ENCODE measurements at places on chromosomes 11 and 22.

GRCh38 chr11:77036398-77036797 lies 2.2 kb downstream of the B3GNT6 start:
- DNase-seq: no peak

DNA sequence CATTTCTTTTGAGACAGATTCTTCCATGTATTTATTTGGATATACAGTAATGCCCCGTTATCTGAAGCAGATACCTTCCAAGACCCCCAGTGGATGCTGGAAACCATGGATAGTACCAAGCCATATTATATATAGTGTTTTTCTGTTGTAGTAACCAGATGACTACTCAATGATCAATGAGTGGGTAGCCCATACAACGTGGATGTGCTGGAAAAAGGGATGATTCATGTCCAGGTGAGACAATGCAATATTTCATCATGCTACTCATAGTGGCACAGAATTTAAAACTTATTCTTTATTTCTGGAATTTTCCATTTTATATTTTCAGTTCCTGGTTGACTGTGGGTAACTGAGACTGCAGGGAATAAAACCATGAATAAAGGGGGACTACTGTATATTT lies 427.5 kb downstream of the METTL15 start:
- DNase-seq: no peak

- no peak for DNase-seq
These were observed 7.6 kb downstream of the TRIM66 start for GRCh38 chr11:8674859-8675258.

DNA sequence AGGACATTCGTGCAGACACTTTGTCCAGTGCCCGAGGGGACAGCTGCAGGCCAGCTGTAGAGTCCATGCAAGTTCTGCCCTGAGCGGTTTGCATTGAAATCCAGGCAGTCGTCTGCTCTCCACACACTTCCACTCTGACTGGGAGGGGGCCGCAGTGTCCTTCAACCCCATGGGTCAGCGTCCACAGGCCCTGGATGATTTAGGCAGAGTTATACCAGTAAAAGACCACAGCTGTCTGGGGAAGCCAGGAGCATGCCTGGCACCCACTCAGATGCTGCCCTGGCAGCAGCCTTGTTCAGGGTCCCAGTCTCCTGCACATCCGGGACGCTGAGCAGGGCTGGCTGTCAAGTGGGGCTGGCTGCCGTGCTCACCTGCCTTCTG lies 26.5 kb downstream of the KRTAP5-5 start:
- DNase-seq: no peak

- DNase-seq: no peak
These were observed 3.2 kb downstream of the PPP6R3 start for GRCh38 chr11:68463714-68464113.

GRCh38 chr11:62930157-62930556 lies 9.0 kb upstream of the CHRM1 start:
- DNase-seq: no peak

DNA sequence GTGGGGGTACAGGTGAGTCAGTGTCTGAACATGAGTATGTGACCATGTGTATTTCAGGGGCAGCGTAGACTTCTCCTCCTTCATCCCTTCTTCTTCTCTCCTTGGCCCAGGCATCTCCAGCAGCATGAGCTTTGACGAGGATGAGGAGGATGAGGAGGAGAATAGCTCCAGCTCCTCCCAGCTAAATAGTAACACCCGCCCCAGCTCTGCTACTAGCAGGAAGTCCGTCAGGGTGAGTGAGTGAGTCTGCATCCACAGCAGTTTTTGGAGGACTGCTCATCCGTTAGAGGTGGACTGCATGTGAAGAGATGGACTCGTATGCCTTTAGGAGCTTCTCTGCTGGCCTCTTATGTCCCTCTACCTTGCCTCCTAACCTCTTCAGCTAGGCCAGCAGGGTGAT lies 15.6 kb downstream of the TUB start:
- DNase-seq: no peak

- DNase-seq: no peak
These were observed 52.0 kb downstream of the RELT start for GRCh38 chr11:73428227-73428626.

GRCh38 chr22:40498420-40499208 lies 128.2 kb downstream of the SGSM3 start:
- no peak for DNase-seq

DNA sequence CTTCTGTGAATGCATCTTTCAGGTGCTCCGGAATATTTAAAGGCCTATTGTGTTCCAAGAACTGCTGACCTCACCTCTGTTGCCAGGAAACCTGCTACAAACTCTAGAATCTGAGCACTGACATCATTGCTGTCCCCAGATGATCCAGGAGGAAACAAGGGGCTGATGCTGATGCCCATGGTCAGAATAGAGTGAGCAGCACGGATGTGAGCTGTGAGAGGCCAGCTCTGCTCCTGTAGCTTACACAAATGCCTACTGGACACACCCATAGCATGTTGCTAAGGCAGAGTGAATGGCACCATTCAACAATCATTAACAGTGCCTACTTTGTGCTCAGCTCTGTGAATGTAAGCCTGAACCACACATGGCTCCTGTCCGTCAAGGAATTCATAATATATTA lies 276.7 kb upstream of the API5 start:
- DNase-seq: no peak

- no peak for DNase-seq
These were observed 10.2 kb downstream of the MRGPRX2 start for GRCh38 chr11:19050281-19050680.

- DNase-seq: peak; percentile 90
These were observed at the start of gene ALG9 for GRCh38 chr11:111870886-111871692. ALG9 (minus strand) TSS chr11:111871581; CDS start chr11:111871482, 99 bp downstream.

GRCh38 chr11:115085461-115086210 lies 407.3 kb downstream of the NXPE2 start:
- DNase-seq: no peak

GRCh38 chr11:116136987-116137674 lies 632.9 kb upstream of the CADM1 start:
- DNase-seq: no peak

GRCh38 chr11:73921180-73921579 lies 29.6 kb upstream of the DNAJB13 start:
- no peak for DNase-seq

DNA sequence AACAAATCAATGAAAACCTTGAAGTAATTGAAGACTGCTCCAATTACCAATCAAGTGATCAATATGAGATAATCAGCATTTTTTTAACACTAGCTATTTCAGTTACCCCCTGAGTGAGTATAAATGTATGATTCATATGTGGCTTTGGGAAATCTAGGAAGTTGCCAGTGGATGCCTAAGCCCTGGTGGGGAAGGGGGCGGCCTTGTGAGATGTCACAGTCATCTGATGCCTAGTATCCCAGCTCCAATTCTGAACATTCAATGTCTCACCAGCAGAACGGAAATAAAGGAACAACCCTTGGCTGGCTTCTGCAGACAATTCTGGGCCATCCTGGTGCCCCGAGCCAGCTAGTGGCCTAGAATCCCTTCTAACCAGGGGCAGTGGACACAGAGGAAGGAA lies 58.5 kb upstream of the TIMP3 start:
- DNase-seq: no peak

DNA sequence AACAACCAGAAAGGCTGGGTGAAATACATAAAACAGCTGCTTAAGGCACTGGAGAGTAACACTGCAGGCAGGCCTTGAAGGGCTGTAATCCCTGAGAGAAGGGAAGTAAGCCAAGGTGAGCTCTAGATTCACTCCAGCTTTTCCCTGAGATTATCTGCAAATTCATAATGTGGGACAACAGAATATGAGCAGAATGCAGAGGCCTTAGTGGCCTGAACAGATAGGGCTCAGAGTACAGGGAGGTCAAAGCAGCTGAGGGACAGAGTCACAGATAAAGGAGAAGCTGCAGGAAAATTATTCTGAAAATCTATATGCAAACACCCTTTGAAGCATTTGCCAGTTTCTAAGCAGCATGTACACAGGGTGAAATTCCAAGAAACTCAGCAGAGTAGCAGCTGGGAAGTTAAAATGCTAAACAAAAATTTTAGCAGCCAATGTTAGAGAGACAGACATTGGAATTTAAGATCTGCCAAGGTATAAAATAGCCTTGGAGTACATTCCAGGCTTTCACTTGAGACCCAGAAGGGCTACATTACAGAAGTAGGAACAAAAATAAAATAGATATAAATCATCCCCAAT lies 48.1 kb upstream of the CWF19L2 start:
- DNase-seq: no peak

GRCh38 chr11:96567667-96568066 lies 177.9 kb downstream of the JRKL start:
- no peak for DNase-seq

GRCh38 chr22:36929621-36930020 lies 16.2 kb downstream of the CSF2RB start:
- no peak for DNase-seq

GRCh38 chr11:95505927-95506426 lies 275.0 kb upstream of the SESN3 start:
- no peak for DNase-seq

GRCh38 chr11:92138296-92138695 lies 86.3 kb upstream of the FAT3 start:
- no peak for DNase-seq

GRCh38 chr22:27825174-27825573 lies 23.6 kb upstream of the MN1 start:
- DNase-seq: no peak

- DNase-seq: no peak
These were observed 2.2 kb downstream of the GLB1L3 start for GRCh38 chr11:134278356-134278755.

GRCh38 chr22:46359362-46359761 lies 23.8 kb downstream of the TRMU start:
- DNase-seq: no peak

DNA sequence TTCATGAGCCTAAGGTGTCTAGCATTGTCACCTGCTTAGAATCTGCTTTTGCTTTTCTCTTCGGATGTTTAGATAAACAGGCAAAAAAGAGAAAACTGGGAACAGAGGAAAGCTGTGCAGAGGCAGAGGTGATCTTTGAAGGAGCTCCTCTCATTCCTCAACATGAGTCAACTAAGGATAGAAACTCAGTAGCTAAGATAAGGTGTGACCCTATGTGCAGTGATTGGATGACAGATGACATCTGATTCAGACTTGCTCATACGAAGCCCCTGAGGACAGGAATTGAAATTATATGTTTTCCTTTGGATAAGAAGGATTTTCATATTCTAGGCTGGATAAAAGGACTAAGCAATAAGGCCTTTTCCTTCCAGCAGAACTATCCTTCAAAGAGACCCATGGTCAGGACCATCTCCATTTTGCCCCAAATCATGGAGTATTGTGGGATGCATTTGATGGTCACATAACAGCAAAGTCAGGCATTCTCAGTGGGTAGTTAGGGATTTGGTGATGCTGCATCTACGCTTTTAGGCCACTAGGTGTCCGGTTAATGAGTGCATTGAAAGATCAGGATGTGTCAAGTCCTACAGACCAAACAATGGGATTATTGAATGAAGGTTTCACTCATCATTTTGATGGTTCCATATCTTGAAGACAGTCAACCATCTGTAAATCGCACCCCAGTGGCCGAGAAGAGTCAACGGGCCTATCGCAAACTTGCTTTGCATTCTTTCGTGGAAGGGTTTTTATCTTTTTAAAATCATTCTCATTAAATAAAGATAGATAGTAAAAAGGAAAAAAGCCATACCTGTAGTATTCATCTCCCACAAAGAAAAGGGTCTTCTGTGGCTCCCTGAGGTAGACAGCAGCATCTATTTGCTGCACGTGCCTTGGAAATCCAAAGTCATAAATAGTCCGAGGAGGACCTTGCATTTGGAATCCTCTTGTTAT lies 32.2 kb downstream of the MMP20 start:
- DNase-seq: no peak

DNA sequence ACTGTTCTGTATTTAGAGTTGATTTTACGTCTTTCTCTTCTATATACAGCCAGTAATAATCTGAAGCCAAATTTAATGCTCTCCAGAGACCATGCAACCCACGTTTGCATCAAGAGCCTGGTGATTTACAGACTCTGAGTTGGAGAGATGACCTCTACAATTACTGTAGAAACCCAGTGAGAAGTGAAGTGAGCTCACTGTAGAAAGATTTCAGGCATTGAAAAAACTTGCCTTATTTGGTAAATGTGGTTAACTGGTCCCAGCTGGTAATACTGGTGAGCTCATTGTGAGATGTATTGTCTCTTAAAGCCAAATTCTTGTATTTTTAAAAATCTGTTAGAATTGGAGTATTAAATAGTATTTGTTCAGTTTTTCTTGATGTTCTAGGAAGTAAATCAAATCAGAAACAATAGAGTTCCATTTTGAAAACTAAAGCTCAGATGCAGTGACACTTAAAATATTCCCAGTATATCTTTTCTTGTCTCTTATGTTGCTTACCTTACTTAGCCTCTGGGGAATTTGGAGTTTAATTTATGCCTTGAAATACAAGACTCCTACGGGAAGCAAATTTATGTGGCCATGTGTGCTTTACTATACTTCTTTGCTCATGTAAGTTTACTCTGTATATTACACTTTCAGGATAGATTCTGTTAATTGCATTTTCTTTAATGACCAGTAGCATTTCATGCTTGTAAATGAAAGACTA lies 189.9 kb downstream of the ARHGAP42 start:
- DNase-seq: no peak

- DNase-seq: no peak
These were observed 979 bp downstream of the ZBED5 start for GRCh38 chr11:10856689-10857458.

- no peak for DNase-seq
These were observed 302.0 kb downstream of the ETS1 start for GRCh38 chr11:128285321-128285720.

DNA sequence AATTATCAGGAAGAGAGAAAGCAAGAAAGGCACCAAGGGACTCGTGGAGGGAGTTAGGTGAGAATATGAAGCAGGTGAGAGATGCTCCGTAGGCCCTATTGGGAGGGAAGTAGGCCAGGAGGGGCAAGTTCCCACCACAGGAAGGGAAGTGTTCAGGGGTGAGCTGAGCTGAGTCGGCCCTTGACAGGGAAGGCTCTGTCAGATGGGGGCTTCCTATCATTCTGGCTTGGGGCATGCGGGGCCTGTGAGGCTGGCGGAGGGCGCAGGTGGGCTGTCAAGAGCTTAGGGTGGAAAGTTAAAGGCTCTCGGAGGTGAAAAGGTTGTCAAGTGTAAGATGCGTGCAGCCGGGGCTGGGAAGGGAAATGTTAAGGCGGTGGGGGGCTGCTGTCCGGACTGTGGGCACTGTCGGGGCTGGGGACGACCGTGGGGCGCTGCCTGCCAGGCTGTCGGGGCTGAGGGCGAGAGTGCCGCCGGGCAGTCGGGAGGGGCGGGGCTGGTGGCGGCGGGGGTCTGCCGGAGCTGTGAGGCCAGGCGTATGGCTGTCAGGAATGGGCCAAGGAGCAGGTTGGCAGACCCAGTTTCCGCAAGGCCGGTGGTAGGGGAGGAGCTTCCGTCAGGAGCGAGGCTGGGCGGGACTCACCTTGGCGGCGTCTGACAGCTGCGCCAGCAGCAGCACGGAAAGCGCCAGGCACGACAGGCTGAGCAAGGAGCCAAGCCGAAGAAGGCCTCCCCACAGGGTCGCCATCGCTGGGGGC lies 496 bp downstream of the TMEM9B start:
- peak; percentile 60 for DNase-seq

- DNase-seq: no peak
These were observed 292.2 kb downstream of the ST3GAL4 start for GRCh38 chr11:126647735-126648134.

GRCh38 chr22:50218153-50218995 lies 17.6 kb downstream of the SELENOO start:
- DNase-seq: no peak

Data from effector CD4-positive, alpha-beta T cell (primary cell).